ENCODE measurements at places on chromosomes 7 and 10.

DNA sequence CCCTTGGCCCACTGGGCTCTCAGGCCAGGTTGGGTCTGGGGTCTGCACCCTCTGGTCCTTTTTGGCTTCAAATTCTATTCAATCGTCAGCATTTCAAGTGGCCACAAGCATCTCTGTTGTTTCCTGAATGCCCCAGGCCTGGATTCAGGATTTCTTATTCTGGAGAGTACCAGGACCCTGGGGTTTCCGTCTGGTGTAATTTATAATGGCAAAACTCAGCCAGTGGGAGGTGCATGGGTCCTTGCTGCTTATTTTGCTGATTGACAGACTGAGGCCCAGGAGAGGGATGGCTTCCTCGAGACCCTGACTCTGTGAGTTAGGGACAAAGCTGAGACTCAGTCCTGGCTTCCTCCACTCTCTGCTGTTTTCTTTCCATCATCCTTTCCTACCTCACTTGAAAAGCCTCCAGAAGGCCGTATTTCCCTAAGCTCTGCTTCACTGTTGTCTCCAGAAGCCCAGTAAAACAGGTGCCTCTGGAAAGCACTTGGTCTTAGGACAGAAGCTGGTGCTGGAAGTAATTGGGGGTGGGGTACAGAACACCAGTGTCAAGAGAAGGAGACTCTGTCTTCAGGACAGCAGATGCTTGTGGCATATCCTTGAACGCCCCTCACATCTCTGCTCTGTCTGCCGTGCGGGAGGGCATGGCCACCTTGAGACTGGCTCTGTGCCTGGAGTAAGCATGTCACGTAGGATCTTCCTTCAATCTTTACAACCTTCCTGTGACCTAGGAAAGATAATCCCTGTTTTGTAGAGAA is 39.4 kb upstream of the SH2D4B start:
- no peak for DNase-seq

DNA sequence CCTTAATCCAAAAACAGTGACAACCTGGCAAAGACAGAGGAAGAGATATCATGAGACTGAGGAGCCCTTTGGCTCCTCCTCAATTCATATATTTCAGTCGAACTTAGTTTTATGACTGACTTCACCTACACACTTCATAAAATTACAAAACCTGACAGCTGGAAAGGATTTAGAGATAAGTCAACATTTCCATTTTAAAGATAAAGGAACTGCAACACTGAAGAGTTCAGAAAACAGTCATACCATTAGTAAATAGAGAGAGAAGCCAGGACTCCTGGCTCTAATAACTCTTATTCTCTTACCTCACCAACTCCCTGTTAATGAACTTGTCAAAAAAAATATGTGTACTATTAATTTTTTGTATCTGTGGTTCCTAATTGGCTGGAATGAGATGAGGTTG is 141.0 kb upstream of the COL1A2 start:
- no peak for DNase-seq

DNA sequence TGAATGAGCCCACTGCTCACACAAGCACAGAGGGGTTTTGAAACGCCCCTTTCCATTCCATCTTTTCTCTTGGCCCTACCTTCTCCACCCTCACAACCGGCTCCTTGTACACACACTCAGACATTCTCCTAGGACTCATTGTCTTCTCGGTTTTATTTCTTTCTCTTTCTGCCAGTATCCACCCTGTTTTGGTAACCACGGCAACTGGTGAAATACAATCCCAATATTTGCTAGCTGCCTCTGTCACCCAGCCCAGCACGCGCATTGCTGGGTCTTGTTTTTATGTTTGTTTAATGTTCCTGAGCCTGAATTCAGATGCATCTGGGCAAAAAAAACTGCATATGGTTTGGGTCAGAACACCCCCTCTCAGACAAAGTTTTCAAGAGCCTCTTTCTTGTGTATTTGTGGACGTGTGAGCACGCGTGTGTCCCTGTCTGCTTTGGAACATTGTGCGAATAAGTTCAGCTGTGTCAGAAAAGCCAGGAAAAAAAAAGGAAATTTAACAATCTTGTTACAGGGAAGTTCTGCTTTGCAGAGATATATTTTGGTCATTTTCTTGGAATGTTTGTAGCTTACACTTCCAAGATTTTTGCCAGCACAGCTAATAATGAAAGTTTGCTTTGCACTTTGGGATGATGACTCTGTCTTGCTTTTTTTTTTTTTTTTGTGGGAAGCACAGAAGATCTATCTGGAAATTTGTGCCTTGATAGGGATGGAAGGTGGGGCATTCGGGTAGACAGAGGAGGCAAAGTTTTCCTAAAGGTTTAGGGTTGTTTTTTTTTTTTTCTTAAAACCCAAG is 225.9 kb downstream of the TRIL start:
- DNase-seq = no peak

GRCh38 chr7:157711353-157711888 is 374.6 kb downstream of the DNAJB6 start:
- DNase-seq = no peak

GRCh38 chr10:110892602-110893288 is 21.0 kb downstream of the PDCD4 start:
- DNase-seq = no peak

GRCh38 chr10:77371421-77371820 is 266.2 kb downstream of the KCNMA1 start:
- no peak for DNase-seq

DNA sequence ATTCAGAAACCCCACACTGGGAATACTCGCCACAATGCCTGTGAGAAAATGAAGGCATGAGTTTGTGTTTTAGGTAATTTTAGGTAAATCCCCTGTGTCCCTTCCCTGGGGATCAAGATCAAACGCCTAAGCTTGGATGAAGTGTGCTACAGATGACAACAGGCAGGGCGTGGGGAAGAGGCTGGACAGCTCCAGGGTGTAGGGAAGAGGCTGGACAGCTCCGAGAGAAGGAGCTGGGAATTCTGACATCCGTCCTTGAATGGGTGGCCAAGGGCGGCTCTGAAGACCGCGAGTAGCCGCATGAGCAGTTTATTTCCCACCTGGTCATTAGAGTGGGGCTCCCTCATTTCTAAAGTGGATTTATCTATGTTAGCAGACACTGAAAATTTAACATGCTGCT is 109.7 kb downstream of the RAMP3 start:
- DNase-seq = no peak

DNA sequence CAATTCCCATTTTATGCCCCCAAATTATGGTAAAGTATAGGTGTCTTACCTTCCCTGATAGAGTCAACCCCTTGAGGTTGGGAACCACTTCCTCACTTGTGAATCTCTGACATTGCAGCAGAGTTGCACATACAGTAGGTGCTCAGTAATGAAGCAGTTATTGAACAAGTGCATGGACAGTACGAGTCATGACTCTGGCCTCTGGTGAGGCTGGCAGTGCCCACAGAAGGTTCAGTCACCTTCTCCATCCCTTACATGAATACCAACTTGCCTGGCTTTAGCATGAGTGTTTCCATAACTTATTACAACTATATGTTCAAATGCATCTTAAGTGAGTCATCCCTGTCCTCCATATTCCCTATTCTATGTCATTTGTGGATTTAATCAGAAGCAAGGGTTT is 340.0 kb downstream of the ELMO1 start:
- DNase-seq = no peak

- no peak for DNase-seq
Observed at GRCh38 chr7:14760730-14761478, 141.6 kb downstream of the DGKB start.

DNA sequence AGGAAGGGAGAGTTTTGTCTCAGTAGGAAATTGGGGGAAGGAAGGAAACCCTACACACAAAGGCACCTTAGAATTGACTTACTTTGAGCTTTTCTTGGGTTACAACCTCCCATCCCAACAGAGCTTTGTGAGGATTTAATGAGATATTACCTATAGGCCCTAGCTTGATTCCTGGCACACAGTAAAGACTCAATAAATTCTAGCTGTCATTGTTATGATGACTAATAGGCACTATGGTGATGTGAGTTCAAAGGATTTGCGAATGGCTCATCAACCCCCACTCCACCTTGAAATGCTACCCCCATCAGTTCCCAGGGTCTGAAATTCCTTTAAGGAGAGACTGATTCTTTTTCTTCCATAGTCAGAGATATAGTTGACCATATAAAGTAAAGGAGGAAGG is 67.9 kb upstream of the SMNDC1 start:
- DNase-seq = no peak

GRCh38 chr7:100582041-100582579 is 3.8 kb downstream of the LRCH4 start:
- no peak for DNase-seq

DNA sequence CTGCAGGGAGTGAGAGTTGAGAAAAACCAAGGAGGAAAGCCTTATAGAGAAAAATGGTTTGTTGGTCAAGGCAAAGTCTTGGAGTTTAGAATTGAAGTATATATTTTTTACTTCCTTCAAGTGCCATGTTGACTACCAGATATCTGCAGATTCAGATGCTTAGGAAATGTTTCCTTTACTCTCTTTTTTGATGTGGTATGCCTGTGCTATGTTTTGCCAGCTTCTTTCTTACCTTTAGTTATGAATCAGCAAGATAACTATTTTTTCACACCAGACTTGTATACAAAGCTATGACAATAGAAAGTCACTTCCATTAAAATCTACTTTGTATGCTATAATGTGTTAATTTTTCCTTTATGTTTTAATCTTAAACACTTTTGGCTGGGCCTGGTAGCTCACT is 3.6 kb downstream of the R3HCC1L start:
- no peak for DNase-seq

DNA sequence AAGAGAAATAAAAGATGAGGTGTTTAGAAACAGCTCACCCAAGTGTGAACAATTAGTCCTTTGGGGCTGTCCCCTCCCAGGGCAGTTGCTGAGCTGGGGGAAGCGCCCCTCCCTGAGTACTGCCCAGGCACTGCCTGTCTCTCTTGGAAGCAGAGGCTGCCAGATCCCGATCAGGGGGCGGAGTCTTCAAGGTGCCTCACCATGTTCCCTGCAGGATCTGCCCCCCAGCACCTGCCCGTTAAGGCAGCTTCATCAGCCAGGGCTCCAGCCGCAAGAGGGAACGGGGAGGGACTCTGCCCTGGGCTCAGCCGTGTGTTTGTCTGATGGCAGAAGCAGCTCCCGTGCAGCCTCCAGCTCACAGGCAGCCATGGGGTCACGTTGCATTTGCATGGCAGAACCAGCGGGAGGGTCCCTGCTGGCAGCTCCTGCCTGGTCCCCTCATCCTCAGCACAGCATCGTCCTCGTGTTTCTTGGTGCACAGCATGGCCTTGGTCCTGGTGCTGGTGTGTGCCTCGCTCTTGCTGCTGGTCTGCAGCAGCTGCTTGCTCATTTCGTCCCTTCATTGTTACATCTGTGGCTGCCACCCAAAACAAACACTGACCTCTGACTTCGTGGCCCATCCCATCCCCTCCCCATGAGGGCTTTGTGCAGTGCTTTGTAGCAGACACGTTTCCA is 10.7 kb upstream of the DPYSL4 start:
- no peak for DNase-seq

DNA sequence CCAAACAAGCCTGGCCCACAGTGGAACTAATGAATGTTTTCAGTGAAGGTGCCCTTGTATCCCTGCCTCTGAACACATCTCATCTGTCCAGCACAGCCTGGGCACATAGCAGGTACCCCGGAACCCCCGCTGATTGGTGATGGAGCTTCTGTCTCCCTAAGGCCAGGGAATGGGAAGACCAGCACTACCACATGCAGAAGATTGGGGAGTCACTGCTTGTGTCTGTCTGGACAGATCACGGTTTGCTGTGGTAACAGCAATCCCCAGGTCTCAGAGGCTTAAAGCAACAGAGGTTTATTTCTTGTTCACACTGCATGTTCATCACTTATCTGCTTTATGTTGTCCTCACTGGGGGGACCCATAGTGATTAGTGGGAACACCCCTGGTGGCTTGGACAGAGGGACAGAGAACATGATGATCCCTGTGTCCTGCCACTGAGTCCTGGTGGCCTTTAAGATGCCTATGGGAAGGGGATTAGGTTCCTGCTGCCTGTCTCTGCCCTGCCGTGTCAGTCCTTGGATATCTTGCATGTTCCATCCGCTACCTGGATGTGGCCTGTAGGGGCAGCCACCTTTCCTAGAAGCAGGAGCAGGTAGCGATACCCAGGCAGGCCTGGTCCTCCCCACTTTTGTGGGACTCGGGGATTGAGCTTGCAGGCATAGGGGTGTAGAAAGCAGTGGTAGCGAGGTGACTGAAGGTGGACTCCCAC is 3.6 kb downstream of the TSPAN14 start:
- no peak for DNase-seq

GRCh38 chr7:134645935-134646334 is 718 bp upstream of the BPGM start:
- no peak for DNase-seq

- no peak for DNase-seq
Observed at GRCh38 chr10:133197786-133198185, 32.2 kb upstream of the UTF1 start.

DNA sequence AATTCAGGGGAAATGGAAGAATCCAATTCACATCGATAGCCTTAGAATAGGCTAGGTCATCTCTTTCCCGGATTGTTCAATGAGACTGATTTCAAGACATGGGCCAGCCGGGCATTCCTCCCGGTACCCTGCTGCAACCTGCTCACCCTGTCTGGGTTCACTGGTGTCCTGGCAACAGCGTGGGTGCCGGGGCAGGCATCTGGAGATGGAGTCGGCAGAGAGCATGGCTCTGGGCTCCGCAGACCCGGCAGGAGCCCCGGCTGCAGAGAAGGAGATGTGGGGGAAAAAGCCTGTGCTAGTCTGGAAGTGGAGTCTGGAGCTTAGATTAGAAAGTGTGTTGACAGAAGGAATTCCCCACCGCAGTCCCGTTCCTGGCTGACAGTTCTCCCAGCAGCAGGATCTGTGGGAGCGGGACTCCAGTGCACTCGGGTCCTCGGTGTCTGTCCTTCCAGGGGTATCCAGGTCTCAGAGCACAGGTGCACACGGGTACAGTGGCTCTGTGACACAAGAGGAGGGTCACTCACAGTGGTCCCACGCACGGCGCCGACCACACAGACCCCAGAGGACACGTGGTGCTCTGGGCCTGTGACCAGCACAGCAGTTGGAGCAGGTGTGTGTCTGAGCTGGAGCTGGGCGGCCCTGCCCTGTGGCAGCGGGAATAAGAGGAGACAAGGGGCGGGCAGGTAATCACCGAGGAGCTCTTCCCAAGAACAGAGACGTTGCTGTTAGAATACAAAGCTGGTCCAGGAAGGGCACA is 65.7 kb upstream of the PITRM1 start:
- no peak for DNase-seq

DNA sequence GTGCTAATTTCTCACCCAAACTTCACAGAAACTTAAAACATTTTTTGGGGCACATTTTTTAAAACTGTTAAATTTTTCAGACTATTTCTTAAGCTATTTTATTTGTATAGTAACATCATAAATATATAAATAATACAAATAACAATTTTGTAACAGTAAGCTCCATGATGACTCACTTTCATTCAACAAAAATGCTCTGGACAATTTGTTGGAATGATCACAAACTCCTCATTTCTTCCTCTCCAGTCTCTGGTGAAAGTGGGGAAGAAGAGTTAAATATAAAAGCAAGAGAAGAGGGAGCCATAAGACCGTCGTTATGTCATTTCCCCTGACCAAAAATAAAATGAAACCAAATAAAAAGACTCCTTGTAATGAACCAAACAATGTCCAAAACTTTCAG is 162.4 kb downstream of the AGMO start:
- DNase-seq = no peak

- no peak for DNase-seq
Observed at GRCh38 chr7:116949941-116950801, 3.1 kb upstream of the ST7 start.

- no peak for DNase-seq
Observed at GRCh38 chr10:96991313-96991841, 159.3 kb downstream of the LCOR start.
